ENCODE measurements at places on chromosomes 12 and 14.

- DNase-seq, result no peak
These were observed 62.2 kb downstream of the GNG2 start for GRCh38 chr14:51922624-51923023.

- no peak for DNase-seq
These were observed 36.3 kb downstream of the SDR9C7 start for GRCh38 chr12:56897844-56898361.

DNA sequence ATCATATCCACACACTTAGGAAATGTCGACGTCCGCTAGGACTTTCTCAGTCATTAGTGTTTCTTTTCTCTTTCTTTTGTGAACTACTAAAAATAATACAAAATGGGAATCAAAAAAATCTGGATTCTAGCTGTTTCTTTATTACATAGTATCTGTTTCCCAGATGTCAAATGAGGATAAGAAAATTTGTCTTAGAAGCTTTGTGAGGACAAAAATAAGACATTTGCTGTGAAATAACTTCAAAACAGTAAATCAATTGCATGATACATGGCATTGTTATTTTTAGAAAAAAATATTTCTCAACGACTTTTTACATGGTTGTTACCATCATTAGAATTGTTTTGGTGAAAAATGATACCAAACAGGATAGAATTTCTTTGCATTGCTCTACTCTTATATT is 71.4 kb upstream of the IFNG-AS1 start:
- no peak for DNase-seq

DNA sequence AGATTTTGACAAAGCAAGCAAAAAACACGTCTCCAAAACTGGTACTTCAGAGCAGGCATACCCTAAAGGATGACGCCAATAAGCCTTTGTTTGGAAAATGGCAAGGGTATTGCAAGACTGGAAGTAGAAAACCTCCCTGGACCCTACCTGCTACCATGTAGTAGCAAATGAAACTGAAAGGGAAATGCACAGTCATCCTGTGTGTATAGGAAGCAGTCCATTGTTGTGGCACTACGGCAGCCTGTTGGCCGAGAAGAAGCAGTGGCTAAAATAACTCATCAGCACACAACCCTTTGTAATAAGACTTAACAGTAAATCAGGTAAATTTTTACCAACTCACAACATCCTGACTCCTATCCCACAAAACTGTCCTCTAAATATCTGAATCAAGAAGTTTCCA is 386.4 kb downstream of the RGS6 start:
- DNase-seq, result no peak

DNA sequence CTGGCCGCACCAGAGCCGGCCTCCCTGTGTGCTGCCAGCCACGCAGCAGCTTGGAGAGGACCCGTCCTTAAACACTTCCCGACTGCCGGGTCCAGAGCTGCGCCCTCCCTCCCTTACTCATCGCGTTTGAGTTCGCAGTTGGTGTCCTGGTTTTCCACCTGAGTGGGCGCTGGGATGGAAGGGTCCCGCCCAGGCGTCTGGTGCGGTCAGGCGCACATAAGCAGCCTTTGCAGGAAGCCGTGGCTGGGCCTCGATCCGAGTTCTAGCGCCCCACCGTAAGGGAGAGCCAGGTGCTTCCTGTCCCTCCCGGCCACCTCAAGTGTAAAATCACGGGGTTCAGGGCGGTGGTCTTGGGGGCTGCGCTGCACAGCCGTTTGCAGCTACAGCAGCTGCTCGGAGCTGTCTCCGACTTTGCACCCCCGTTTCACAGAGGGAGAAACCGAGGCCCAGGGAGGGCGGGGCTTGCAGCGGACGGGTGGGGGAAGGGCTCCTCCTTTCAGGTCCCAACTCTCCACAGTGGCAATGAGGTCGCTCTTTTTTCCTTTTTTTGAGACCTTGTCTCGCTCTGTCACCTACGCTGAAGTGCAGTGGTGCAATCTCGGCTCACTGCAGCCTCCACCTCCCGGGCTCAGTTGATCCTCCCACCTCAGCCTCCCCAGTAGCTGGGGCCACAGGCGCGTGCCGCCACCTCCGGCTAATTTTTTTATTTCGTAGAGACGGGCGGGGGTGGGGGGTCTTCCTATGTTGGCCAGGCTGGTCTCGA is 51.3 kb downstream of the LRCOL1 start:
- DNase-seq, result no peak

DNA sequence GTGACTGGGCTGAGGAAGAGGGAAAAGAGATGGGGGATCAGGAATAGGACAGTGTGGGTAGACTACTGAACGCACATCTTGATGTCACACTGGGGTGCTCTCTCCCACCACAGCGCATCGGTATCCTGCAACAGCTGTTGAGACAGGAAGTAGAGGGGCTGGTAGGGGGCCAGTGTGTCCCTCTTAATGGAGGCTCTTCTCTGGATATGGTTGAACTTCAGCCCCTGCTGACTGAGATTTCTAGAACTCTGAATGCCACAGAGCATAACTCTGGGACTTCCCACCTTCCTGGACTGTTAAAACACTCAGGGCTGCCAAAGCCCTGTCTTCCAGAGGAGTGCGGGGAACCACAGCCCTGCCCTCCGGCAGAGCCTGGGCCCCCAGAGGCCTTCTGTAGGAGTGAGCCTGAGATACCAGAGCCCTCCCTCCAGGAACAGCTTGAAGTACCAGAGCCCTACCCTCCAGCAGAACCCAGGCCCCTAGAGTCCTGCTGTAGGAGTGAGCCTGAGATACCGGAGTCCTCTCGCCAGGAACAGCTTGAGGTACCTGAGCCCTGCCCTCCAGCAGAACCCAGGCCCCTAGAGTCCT is 6.9 kb downstream of the C1QL4 start:
- no peak for DNase-seq

DNA sequence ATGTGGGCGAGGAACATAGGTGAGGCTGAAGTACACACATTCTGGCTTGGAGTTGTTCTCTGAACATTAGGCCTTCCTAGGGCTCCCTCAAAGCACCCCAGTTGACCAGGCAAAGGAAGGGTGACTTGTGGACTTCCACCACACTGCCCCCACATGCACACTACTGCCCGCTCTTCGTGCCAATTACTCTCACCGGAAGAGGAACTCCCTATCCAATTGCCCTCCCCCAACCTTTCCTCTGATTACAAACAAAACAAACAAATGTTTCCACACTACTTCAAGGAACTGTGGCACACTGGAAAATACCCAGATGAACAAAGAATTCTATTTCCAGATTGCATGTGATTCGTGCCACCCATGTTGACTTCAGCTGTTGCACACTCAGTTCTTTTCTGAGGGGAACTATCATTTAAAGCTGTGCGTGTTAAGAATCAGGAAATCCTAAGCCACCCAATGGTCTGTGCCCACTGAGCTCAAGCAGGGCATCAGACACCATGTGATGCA is 139.3 kb downstream of the SSPN start:
- no peak for DNase-seq

GRCh38 chr14:66377574-66377973 is 108.6 kb upstream of the CCDC196 start:
- no peak for DNase-seq

DNA sequence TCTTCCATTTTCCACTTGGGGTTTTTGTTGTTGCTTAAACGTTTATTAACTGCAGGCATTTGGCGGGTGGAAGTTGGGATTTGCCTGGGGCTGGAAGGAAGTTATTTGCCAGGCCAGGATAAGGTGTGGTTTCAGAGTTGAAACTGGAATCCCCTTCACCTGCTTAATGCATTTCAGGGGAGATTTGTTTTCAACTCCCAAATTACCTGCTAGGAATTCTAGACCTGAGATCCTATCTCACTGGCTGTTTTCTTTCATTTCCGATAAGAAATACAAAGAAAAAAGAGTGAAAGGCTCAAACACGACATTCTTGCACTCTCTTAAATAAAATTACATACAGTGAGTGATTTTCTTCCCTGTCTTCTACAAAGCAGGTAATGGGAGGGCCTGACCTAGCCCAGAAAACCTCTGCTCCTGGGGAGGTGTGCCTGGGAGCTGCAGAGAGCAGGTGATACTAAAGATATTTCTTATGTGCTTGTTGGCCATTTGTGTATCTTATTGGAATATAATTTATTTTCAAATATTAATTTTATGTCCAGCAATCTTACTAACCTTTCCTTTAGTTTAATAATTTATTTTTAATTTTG is 278.2 kb downstream of the ZFP36L1 start:
- no peak for DNase-seq

GRCh38 chr12:15364221-15365160 is 42.2 kb downstream of the PTPRO start:
- no peak for DNase-seq

DNA sequence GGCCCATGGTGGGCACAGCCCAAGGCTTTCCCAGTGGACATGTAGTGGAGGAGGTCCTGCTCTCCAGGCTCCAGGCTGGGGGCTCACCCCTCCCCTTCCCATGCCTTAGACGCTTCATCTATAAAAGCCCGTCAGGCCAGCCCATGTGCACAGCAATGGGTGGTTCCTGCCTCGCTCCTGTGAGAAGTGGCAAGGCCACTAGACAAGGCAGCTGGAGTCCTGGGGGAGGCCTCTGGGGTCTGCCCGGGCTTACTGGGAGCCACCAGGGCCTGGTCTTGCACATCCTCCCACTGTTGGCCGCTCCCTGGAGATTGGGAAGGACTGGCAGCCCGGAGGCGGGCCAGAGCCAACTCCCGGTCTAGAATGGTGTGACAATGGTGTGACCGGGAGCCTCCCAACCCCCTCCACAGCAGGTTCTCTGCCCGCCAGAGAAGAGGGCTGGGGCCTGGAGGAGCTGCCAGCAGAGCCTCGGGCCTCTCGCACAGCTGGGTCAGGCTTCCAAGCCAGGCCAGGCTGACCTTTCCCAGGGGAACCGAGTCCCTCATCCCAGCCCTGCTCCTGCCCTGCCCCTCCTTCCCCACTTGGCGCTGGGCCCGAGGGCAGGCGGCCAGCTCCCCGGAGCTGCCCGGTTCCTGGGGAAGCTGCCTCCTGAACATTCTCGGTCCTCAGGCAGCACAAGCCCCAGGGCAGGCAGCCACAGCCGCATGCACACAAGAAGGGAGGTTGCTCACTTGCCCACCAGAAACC is 97.9 kb downstream of the RFLNA start:
- no peak for DNase-seq

- DNase-seq, result no peak
These were observed 127.6 kb upstream of the FSCB start for GRCh38 chr14:44634692-44635091.

- DNase-seq, result no peak
These were observed 851.2 kb downstream of the GALC start for GRCh38 chr14:87141801-87142200.

DNA sequence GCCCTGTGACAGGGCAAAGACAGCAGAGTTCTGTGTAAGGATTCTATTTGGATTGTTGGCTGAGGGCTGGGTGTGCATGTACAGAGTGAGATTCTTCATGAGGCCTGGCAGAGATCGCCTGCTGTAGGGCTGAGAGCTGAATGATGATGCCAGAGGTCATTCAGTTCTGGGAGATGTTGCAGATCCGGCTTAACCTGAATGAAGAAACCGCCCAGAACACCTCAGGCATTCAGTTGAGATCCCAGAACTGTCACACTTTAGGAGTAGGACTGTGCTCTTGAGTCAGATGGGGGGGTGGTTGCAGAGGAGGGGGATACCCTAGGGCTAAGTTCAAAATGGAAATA is 5.8 kb upstream of the EVL start:
- no peak for DNase-seq

DNA sequence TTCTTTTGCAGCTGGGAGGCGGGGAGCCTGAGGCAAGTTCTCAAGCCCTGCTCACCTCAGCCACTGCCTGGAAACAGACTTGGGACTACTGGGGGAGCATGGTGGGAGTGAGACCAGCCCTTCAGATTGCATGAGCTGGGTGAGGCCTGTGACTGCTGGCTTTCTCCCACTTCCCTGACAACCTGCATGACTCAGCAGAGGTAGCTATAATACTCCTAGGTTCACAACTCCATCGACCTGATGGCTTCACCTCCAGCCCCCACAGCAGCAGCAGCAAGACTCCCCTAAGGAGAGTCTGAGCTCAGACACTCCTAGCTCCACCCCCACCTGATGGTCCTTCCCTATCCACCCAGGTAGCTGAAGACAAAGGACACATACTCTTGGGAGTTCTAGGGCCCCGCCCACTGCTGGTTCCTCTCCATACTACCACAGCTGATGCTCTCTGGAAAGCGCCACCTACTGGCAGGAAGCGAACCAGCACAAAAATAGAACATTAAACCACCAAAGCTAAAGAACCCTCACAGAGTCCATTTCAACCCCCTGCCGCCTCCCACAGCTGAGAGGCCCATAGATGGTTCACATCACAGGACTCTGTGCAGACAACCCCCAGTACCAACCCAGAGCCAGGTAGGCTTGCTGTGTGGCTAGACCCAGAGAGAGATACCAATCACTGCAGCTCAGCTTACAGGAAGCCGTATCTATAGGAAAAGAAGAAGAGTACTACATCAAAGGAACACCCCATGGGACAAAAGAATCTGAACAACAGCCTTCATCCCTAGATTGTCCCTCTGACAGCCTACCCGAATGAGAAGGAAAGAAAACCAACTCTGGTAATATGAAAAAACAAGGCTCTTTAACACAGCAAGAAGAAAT is 68.7 kb downstream of the RPAP3 start:
- DNase-seq, result no peak

DNA sequence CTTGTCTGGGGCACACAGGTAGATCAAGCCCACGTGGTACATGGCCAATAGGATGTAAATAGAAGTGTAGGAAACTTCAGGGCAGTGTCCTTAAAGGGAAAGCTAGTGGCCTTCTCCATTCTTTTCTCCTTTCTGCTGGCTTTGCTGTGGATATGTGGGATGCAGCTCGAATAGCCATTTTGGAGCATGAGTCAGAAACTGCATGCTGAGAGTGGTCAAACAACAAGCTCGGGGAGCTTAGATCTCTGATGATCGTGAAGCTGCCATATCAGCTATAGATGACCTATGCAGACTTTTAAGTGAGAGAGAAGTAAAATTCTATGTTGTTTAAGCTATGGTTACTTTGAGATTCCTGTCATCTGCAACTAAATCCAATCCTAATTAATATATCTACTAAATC is 241.3 kb upstream of the DAAM1 start:
- no peak for DNase-seq

DNA sequence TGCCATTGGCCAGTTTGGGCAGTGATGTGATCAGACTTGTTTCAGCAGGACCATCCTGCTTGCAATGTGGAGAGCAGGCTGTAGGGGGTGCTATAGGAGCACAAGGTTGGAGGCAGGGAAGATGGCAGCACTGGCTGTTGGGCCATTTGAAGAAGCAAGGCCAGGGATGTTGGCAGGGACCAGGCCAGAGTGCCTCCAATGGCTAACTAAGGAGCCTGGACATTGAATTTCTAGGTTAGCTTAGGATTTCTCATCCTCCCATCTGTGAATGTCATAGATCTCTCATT is 23.5 kb downstream of the FGF23 start:
- DNase-seq, result no peak

DNA sequence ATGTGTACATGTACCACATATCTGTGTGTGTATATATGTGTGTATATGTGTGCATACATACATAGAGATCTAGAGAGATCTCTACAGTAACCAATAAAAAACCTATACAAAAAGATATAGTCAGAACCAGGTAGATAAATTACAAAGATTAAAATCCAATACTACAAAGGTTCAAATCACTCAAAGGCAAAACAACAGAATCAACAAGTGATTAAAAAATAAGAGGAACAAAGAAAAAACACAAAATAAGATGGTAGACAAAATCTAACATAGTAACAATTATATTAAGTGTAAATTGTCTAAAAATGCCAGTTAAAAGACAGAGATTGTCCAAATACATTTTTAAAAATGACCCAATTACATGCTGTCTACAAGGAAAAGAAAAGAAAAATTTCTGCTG is 83.6 kb downstream of the R3HDM2 start:
- no peak for DNase-seq
